ENCODE measurements at places on chromosomes 7 and 10.

DNA sequence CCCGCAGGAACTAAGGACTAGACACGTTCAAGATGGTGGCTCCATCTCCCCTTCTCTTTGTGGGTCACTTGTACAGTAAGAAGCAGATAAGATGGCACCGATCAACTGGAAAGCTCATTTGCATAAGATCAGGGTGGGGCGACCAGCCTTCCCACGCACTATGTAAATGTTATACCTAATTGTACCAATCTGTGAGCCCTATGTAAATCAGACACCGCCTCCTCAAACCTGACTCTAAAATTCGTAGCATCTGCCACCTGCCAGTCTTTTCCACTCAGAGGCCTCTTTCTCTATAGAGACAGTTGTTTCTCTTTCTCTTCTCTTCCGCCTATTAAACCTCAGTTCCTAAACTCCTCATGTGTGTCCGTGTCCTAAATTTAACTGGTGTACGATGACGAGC, 324.5 kb downstream of the PHF14 start:
- no peak for DNase-seq

DNA sequence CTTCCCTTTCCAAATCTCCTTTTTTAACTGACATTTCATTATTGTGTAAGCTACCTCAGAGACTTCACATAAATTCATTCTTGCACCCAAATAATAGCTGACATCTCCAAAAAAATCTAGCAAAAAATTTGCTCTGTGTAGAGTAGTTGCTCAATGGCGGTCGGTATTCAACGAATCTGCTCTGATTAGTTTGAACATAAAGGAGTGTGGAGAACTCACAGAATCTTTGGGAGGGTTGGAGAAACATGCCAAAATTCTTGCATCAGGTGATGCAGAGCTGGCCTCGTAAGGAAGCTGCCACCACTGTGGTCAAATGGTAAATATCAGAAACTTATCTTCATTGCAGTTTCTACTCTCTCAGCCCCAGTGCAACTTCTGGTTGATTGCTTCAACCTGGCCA, 201.2 kb upstream of the MDFIC start:
- DNase-seq: no peak

DNA sequence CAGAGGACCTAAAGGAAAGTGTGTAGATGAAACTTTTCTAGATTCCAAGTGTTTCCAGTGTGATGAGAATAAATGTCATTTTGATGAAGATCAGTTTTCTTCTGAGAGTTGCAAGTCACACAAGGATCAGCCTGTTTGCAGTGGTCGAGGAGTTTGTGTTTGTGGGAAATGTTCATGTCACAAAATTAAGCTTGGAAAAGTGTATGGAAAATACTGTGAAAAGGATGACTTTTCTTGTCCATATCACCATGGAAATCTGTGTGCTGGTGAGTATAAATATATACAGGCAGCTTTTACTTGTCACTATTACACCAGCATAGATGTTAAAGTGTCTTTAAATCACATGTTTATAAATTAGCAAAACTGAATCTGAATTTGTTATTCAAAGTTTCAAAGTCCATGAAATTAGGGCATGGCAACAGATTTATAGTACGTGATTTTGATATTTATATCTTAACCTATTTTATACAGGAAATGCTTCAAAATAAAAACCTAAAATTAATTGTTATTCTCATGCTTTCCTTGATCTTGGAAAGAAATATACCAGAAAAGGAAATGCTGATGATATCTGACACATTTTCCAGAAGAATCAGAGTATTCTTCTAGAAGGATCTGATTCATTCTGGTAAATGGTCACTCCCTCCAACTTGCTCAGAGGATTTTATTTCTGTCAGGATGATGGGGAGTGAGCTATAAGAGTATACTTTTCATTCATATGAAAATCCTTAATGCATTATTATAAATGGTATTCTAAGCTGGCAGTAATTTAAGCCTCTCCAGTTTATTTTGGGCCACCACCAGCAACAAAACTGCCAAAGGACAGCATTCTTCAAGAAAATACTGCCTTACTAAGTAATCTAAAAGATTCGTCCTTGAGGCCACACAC, 71.4 kb downstream of the ITGB8 start:
- no peak for DNase-seq

DNA sequence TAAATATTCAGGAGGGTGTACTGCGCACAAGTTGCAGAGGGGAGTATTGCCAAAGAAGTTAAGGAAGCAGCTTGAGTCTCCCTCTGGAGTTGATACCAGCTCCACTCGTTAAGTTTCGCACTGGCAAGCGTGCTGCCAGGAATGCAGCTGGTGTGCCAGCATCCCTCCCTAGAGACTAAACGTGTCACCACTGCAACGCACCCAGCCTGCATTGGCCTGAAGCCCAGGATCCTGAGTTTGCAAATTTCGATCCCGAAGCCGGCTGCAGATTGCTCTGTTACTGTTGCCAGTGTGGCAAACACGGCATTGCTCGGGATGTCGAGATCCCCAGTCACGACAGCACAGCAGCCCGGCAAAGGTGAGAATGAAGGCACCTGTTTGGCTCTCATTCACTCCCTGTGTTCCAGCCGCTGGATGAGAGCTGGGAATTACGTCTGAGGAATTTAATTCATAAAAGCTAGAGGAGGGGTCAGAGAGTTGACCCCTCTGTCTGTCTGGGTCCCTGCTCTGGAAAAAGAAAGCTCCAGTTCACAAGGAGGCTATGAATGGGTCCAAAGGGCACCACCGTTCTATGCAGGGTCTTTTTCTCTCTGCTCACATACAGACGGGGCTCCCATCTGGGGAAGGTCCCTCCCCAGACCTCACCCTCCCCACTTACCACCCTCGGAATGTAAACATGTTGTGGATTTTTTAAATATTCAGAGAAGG, 61.0 kb downstream of the NRP1 start:
- peak; percentile 63 for DNase-seq

DNA sequence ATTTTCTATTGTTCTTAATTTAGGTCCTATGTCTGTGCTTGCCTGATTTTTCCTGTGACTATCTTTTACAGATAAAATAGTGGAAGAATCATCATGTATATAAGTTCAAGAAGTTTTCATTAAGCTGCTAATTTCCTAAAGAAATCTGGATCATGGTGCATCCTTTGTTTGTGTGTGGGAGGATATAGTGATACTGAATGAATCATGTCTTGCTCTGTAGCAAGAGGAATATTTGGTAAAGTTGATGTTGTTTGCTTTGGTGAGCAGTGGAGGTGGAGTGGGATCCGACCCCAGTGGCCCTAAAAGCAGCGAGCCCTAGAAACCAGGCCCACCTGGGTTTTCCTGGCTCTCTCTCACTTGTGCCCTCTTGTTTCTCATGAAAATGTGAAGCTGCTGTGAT, 83.7 kb downstream of the CCNY start:
- no peak for DNase-seq

- DNase-seq: no peak
Measured at GRCh38 chr10:123175389-123176387, 21.5 kb downstream of the BUB3 start.

DNA sequence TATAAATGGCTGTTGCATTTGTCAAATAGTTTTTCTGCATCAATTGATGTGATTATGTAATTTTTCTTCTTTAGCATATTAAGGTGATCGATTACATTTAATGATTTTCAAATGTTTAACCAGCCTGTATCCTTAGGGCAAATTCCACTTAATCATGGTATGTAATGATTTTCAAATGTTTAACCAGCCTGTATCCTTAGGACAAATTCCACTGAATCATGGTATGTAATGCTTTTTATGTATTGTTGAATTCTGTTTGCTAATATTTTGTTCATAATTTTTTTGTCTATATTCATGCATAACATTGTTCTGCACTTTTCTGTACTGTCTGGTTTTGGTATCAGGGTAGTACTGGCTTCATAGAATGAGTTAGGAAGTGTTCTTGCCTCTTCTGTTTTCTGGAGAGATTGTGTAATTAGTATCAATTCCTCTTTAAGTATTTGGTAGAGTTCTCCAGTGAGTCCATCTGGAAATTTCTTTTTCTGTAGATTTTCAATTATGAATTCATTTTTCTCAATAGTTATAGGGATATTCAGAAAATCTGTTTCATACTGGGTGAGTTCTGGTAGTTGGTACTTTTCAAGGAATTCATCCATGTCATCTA, 393.2 kb upstream of the FOXK1 start:
- DNase-seq: no peak
